GF-D8 (cell line): ENCODE measurements at places on chromosomes 5 and 9.

DNA sequence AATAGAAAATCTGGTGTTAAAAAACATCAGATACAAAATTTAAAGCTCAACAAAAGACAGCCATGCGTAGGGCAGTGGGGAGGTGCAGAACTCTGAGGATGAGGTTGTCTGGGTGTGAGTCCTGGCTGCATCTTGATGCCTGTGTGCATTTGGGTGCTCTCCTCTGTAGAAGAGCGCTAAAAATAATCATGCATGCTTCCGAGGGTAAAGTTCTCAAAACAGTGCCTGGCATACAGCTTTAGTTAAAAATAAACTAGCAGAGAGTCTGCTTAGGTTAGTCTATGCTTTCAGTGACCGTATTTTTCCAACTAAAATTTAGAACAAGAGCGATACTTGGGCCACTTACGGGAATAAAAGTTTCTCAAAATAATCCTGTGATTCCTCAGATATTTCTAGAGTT, 55.5 kb upstream of the SPATA31C2 start:
- DNase-seq, result no peak

DNA sequence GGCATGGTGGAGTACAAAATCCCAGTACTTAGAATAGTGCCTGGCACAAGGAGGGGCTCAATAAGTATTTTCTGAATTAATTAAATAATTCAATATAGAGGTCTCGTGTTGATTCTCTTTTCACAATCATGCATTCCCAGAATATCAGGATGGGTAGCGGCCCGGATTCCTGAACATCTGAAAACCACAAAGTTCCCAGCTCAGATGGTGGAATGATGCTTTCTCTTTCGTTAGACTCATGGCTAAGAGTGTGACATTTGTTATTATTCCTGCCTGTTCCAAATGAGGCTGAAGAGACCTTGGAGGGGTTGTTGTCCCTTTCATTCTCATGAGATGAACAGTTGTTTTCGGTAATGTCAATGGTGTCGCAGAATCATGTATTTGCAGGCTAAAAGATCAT, 95.4 kb upstream of the LIFR start:
- no peak for DNase-seq

DNA sequence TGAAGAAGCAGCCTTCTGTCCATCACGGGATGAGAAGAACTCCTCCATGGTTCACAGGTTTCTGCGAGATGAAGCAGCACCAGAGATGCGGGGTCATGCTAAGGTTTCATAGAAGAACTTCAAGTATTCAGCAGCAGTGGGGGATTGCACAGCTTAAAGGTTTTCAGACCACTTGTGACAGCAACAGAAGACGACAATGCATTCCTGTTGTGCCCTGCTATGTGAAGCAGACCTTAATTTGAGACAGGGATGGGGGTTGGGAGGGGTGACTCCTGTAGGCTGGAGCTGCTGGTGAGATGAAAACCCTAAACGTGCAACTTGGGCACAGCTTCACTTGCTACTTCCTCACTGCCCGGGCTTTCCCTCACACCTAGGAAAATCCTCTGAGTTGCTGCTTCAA, 256.0 kb downstream of the SLIT3 start:
- no peak for DNase-seq

GRCh38 chr5:112933651-112934365, 11.8 kb upstream of the REEP5 start:
- no peak for DNase-seq

DNA sequence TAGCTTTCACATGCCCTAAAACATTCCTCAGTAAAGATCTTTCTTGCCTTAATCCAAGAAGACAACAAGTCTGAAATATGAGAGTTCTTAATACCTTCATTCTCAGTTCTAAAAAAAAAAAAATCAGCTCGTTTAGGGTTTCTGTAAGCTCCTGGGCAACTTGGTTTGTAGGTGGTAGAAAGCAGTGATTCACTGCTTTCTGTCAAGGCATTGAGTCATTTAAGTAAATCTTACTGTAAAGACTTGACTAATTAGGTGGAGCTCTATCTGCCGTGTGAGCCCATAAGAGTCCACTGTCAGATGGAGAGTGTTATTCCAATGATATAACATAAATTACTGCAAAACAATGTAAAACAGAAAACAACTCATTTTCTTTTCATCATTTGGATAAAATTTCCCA, 56.1 kb upstream of the MAST4 start:
- DNase-seq, result no peak

- DNase-seq, result no peak
These were observed 48.2 kb downstream of the COL27A1 start for GRCh38 chr9:114203410-114204140.

- no peak for DNase-seq
These were observed 124.5 kb upstream of the PHYKPL start for GRCh38 chr5:178357121-178357521.

GRCh38 chr5:112584781-112585180, 152.9 kb upstream of the APC start:
- DNase-seq, result no peak

- no peak for DNase-seq
These were observed 88.2 kb upstream of the BASP1 start for GRCh38 chr5:17129093-17129849.

GRCh38 chr5:55917402-55918086, 66.4 kb downstream of the IL31RA start:
- no peak for DNase-seq

DNA sequence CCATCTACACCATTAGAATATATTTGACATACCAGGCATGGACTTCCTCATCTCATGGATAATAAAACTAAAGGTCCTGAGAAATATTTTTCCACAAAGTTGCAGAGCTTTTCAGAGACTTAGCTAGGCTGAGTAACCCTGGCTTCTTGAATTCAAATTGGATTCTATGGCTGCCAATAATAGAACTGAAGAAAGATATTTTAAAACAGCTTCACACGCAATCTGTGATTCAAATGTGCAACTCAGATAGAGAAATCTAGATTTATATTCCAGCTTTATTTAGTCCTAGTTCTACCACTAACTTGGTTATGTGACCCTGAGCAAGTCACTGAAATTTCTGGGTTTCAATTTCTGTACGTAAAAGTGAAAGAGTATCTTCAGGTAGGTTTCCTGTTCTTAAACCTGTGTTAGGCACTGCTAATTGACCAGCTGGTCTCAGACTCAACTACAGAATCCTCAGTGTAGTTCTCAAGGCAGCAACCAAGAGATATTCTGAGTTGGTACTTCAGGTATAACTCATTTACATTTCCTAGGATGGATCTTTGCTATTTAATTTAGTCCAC, 235.3 kb downstream of the GABRB2 start:
- DNase-seq, result no peak

DNA sequence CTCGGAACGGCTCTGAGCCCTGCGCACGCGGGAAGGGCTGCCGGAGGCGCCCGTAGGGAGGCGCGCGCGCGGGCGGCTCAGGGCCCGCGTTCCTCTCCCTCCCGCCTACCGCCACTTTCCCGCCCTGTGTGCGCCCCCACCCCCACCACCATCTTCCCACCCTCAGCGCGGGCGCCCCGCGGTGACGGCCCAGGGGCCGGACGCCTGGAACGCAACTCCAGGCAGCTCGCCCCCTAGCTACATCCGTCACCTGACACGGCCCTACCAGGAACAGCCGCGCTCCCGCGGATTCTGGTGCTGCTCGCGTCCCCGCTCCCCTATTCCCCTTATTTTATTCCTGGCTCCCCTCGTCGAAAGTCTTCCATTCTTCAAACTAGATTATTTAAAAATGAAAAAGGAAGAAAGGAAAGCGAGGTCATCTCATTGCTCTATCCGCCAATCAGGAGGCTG, at the start of gene CDKN2B-AS1:
CDKN2B-AS1 (plus strand) TSS at position 236 of the 450 bp plus-strand sequence.
- no peak for DNase-seq

- DNase-seq, result no peak
These were observed 72.5 kb upstream of the GPR151 start for GRCh38 chr5:146588331-146589027.

DNA sequence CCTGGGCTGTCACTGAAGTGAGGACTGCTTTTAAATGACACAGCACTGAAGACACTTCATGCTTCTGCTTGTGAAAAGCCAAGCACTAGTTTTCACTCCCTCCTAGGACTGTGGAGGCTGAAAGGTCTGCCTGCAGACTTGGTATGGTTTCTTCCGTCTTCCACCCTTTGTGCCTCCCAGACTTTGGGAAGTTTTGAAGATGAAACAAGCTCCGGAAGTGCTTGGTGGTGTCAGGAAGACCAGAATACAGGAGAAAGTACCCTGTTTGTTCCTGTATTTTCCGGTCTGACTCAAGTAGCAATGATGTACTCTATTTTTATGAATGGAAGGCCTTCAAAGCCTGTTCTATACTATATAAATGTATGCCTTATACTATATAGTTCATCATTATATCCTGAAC, 222.7 kb downstream of the PDZD2 start:
- no peak for DNase-seq

DNA sequence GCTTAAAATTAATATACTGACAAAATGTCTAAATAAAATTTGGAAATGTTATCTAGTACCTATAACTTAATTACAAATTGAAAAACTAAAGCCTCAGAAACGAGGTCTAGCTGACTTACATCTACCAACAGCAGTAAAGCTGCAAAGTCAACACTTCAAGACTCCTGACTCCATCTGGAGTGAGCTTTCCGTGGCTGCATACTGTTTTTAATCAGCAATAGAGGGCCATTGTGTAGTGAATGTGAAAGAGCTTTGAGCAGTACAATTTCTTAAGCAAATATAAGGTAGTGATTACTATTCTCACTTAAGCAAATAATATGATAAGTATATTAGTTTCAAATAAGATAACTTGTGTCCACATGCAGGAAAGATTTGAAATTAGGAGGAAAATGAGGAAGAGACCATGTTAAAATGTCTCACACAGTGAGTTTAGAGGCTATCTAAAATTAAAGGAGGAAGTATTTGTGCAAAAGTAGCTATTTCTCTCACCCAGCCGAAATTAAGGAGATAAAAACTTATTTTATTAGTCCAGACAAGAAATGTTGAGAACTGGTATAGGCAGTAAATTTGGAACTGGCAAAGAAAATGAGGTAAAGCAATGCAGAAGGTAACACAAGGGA, 6.4 kb downstream of the SPINK6 start:
- no peak for DNase-seq

DNA sequence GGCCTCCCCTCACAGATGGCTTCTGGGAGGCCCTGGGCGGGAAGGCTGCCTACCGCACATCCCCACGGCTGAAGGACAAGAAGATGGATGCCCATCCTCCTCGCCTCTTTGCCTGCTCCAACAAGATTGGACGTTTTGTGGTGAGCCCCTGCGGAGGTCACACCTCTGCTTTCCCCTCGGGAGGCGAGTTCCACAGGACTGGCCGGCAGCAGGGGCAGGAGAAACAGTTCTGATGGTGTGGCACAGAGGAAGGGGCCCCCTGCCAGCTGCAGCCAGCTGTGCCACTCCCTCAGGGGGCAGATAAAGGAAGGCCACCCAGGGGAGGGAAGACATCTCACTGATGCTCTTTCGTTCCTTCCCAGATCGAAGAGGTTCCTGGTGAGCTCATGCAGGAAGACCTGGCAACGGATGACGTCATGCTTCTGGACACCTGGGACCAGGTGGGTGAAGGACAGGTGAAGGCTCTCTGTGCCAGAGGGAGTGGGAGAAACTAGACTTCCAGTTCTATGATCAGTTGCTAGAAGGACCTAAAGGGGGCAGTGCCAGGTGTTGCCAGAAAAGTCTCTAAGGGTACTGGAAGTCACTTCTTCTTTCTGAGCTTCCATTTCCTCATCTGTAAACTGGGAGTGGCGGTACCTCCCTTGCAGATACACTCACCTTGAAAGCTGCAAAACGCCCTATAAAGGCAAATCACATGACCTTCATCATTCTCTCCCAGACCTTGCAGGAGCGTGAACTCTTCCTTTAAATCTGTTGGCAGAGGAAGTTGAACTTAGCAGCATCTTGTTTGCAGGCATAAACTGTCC, 41.0 kb downstream of the STOM start:
- DNase-seq, result no peak

DNA sequence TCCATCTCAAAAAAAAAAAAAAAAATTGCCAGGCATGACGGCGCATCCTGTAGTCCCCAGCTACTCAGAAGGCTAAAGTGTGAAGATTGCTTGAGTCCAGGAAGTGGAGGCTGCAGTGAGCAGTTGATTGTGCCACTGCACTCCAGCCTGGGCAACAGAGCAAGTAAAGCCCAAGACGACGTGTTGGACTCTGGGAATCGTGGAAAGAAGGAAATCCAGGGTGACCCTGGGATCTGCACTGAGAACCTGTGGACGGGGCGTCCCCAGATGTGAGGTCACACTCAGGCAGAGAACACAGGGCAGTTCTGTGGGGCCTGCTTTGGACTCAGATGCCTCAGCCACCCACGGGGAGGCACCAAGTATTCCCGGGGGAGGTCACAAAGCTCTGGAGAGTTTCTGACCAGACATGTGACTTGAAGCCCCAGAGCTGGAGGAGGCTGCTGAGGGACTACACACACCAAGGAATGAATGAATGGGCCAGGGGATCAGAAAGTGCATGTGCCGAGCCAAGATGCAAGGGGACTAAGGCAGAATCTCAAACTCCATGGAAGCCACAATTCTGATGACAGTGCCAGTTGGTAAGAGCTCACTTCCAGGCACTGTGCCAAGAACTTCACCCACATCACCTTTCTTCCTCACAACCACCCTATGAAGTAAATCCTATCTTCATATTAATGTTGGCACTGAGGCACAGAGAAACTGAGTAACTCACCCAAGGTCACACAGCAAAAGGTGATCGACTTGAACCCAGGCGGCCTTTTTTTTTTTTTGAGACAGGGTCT, 12.9 kb downstream of the DYNC2I2 start:
- no peak for DNase-seq

GRCh38 chr5:167861129-167861927, 430.1 kb upstream of the WWC1 start:
- no peak for DNase-seq

- DNase-seq, result no peak
These were observed 10.3 kb upstream of the IRGM start for GRCh38 chr5:150836064-150836463.

- no peak for DNase-seq
These were observed 22.1 kb downstream of the GABRP start for GRCh38 chr5:170805666-170806065.

DNA sequence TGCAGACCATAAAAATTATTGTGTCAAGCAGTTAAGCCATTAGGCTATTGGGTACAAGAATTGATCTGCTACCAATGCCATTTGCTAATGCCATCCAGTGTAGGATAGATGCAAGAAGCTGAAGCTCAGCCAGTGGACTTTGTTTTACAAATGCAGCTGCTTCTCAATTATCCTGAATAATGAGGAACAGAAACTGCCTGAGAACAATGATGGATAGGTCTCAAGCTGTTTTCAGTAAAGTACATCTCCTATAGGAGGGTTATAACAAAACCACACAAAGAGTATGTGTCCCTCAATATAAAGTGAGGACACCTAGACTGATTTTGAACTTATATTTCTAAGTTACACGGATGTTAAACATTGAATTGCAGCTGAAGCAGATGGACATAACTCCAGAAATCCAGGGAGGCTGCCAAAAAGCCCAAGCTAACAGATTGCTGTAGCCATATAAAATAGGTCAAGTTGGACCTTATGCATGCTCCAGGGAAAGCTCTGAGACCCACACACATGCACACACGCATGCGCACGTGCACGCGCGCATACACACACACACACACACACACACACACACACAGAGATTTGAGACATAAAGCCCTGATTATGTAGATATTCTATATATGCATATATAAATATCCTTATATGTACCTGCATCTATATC, 482.7 kb upstream of the CD180 start:
- no peak for DNase-seq

- DNase-seq, result no peak
These were observed 488.9 kb downstream of the ISL1 start for GRCh38 chr5:51872144-51872543.

- DNase-seq, result no peak
These were observed 197.4 kb downstream of the FBN2 start for GRCh38 chr5:128340648-128341047.

- DNase-seq, result no peak
These were observed 26.4 kb upstream of the EXOC3 start for GRCh38 chr5:416636-416960.

GRCh38 chr9:84916769-84917168, 247.2 kb downstream of the NTRK2 start:
- no peak for DNase-seq
